ENCODE measurements at places on chromosomes 7 and 10. TPM values are rescaled to one million over a fixed set of nuclear protein-coding genes. Genes with fewer than 3 reads are reported as not detected.

The MRM2 gene
- total RNA-seq = 16.6 TPM

The TFEC gene
- 1.5 TPM for total RNA-seq

The FOXP2 gene
- 25.8 TPM for total RNA-seq

The NRAP gene
- total RNA-seq = 304 TPM

The EPHB6 gene
- 15.9 TPM for total RNA-seq

The TMEM176A gene
- total RNA-seq = 13.6 TPM

DNA sequence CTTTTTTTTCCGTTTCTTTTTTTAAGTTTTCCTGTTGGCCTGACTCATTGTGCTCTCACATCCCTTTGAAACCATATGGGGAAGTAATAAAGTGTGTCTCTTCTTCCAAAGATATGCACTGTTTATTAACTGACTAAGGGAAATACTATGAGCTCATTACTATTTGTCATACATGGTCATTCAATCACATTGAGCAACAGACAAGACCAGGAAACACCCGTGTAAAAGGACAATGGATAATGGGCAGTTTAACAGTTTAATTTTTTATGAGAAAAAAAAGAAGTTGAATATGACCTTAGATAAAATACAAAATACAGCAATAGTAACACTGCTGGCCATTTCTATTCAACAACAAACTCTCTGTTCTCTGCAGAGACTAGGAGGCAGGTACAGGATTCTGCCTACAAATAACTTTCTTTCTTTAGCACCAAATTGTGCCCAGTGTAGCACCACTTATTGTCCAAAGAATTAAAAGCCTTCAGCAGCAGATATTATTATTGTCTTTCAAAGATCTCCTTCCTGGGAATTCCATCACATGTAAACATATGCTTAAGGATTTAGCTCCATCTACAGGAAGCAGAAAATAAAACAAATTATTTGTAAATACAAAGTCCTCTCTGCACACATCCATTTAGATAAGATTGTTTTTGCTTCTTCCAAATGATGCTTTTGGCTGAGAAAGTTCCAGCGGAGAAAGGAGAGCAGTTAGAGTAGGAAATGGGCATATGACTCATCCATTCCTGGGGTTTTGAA, 55.0 kb upstream of the AKR1E2 start:
- peak; percentile 66 for DNase-seq

GRCh38 chr7:128939075-128939860, 1.5 kb downstream of the IRF5 start:
- DNase-seq = no peak

GRCh38 chr7:72123913-72124312, 288.2 kb downstream of the CALN1 start:
- no peak for DNase-seq

GRCh38 chr7:101814991-101815825, 2.2 kb upstream of the CUX1 start:
- peak; percentile 66 for DNase-seq

- peak; percentile 7 for DNase-seq
Measured at GRCh38 chr10:59434463-59435321, 72.3 kb upstream of the FAM13C start.

- no peak for DNase-seq
Measured at GRCh38 chr7:140287988-140288387, 110.3 kb downstream of the SLC37A3 start.

GRCh38 chr10:49394933-49395740, 752 bp downstream of the DRGX start:
- DNase-seq = no peak

DNA sequence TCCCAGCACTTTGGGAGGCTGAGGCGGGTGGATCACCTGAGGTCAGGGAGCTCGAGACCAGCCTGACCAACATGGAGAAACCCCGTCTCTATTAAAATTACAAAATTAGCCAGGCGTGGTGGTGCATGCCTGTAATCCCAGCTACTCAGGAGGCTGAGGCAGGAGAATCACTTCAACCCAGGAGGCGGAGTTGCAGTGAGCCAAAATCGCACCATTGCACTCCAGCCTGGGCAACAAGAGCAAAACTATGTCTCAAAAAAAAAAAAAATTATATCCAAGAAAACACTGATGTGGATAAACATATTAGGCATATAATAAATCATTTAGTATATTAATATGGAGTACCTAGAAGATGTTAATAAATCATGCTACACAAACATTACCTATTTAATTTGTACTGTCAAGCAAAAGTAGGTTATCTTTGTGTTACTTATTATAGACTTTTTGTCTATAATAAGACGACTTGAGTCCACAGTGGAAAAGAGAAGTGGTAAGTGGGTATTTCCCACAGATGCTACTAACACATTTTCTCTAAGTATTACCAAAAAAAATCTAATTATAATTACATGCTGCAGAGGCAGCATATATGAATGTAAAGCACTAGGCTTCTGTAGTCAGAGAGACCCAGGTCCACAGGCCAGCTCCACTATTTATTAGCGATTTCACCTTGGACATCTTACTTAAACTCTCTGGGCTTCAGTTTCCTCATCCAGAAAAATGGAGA, 34.5 kb downstream of the DNMBP start:
- no peak for DNase-seq

GRCh38 chr7:127911968-127912511, 119.2 kb downstream of the LRRC4 start:
- DNase-seq = no peak

- DNase-seq = no peak
Measured at GRCh38 chr7:55335151-55335550, 30.0 kb upstream of the LANCL2 start.

DNA sequence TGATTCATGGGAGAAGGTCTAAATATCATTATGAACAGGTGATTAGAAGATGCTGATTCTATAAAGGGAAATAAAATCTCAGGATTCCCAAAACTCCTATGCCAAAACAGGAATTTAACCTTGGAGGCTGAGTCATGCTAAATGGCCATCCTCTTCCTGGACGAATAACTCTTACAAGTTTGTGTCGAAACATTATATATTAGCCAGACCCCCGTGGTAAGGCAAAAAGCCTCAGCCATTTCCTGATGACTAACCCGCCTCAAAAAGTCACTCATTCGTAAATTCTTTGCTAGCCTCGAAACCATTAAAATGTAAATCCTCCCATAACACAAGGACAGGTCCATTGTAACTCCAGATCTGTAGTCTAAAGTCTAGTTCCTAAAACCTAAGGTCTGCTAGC, 32.0 kb downstream of the CUL2 start:
- no peak for DNase-seq

DNA sequence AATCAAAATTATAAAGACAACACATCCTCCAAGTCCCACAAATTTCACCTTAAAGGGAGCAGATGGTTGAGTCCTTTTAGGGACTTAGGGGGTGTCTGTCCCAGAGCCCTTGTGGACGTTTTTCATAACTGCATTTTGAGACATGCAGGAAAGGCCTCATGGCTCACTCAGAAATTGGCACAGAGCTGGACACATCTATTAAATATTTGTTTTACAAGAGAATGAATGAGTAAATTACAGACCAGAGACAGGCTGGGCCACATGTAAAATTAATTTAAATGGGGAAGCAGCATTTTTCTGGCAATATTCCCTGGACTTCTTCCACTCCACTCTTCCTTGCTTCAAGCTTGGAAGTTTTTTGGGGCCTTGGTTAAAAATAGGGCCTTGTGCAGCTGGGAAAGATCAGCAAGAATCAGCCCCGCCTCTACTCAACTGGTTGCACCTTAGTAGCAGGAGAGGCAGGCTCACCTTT, 20.0 kb downstream of the LAMB1 start:
- peak; percentile 90 for DNase-seq

DNA sequence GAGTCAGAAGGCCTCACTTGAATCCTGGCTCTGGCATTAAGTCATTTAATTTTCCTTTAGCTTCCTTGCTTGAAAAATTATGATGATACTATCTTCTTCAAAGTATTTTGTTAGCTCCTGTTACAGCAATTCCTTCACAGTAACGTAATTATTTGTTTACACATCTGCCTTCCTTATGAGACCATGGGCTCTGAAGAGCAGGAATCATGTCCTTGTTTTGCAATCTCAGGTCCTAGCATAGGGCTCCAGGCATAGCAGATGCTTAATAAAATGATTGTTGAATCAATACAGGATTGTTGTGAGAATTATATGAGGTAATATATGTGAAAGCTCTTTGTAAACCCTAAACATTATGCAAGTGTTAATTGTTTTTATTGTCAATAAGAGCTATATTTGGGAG, 25.5 kb downstream of the KLHDC10 start:
- no peak for DNase-seq

GRCh38 chr7:67813621-67814292, 817.1 kb downstream of the TYW1 start:
- DNase-seq = no peak

GRCh38 chr10:818526-819220, 112.8 kb downstream of the LARP4B start:
- no peak for DNase-seq

DNA sequence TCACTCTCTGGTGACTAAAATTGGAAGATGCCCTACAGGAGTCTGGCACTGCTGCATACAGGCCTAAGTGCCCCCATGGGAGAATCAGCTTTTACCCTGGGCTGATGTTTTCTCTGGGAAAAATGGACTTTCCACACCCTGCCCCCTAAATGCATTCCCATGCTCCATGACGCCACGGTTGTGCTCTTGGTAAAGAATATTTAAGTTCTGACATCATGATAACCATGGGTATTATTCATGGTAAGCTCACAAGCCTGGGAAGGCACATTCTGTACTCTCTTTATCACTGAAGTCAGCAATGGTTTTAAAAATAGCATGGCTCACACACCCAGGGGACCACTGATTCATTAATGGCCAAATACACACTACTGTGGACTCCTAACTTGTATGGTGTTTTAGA, 43.4 kb downstream of the HIPK2 start:
- peak; percentile 47 for DNase-seq

DNA sequence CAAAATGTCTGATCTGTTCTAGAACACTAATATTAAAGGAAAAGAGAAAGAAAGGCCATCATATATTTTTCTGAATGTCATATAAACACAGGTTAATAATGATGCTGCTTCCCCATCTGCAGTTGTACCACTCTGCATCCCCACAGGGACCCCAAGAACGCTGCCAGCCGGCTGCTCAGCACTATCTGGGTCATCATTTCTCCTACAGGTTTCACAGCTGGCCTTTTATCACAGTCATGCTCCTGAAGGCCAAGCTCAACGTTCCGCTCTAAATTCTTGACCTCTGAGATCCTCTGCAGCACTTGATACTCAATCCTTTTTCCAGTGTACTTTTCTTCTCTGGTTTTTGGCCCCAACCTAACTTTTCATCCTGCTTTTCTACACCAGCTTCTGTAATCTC, 4.8 kb downstream of the IDI1 start:
- no peak for DNase-seq

GRCh38 chr7:94160719-94161435, 156.7 kb upstream of the BET1 start:
- no peak for DNase-seq

- DNase-seq = no peak
Measured at GRCh38 chr10:133010095-133010842, 67.9 kb upstream of the CFAP46 start.

DNA sequence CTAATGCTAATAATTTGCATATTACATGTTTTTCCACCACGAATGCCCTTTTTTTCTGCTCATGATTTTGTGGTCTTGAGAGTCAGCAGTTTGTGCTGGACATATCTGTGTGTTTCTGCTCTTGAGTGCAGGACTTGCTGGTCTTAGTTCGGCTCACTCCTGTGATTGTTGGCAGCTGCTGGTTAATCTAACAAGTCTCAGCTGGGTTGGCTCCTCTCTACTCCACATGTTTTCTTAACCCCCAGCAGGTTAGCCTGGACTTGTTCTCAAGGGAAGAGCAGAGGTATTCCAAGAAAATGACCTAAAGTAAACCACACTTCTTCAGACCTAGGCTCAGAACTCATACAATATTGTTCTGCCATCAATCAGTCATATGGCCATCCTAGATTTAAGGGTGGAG, 1238.9 kb downstream of the XPNPEP1 start:
- DNase-seq = peak; percentile 14

Data from tongue (tissue), 3 donors.